ENCODE measurements at places on chromosomes 1 and 21.

DNA sequence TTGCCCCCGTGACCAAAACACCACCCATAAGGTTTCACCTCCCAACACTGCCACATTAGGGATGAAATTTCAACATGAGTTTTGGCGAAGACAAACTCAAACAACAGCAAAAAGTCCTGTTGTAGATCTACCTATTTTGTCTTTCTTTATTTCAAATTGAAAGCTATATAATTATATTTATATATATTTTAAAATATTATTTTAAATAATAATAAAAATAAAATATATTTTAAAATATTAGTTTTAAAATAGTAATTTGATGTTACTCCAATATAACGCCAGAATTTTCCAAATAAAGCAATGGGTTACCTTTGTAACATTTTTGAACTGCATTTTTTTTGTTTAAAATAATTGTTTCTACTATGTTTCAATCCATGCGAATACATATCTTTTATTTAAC, 263.5 kb upstream of the USP25 start:
- no peak for DNase-seq

DNA sequence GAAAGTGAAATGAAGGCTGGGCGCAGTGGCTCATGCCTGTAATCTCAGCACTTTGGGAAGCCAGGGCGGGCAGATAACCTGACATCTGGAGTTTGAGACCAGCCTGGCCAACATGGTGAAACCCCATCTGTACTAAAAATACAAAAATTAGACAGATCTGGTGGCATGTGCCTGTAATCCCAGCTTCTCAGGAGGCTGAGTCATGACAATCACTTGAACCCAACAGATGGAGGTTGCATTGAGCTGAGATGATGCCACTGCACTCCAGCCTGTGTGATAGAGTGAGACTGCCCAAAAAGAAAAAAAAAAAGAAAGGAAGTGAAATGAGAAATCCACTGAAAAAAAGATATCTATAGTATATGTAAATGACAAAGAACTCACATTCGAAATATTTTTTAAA, 439.9 kb downstream of the DISC1 start:
- no peak for DNase-seq

DNA sequence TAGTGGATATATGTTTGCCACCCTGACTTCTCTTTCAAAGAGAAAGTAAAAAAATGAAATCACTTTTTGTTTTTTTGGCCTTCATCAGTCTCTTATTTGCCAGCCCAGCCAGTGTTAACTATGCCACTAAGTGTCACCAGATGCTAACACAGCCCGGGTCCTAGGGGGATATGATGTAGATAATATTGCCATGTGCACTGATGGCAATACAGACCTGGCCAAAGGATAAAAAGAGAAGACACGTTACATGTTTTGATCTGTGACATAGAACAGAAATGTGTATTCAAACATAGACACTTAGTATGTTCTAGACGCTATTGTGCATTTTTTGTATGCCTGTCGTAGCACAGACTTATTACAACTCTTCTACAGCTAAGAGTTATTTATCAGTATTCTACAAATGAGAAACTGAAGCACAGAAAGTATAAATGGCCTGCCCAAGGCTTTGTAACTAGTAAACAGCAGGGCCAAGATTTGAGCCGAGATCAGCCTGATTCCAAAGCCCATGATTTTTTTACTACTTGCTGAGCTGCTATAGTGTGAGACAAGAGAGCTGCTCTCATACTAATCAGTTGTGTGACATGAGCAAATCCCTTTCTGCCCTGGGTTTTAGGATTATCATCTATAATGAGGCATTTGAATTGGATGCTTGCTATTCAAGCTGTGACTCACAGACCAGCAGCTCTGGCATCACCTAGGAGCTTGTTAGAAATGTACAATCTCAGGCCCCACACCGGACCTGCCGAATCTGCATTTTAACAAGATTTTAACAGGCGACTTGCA, 6.3 kb downstream of the LRRC53 start:
- DNase-seq: no peak

DNA sequence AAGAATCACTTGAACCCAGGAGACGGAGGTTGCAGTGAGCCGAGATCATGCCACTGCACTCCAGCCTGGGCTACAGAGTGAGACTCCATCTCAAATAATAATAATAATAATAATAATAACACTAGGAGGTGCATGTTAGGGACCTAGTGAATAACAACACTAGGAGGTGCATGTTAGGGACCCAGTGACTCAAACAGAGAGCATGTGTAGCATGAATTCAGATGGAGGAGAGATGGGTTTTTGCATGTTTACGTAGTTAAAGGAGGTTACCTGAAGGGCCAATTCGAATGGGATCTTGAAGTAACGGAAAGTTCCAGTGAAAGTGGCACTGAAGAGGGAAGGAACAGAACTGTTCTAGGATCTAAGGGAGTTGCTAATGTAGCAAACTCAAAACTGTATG, 7.1 kb upstream of the KCNK1 start:
- no peak for DNase-seq

All from stimulated activated CD4-positive, alpha-beta T cell treated with anti-CD3 and anti-CD28 coated beads, TNF-alpha, amount 100 ng/mL, for 1 hour (primary cell).